NCI-H526 (cell line): ENCODE measurements at places on chromosomes 5 and 9.

DNA sequence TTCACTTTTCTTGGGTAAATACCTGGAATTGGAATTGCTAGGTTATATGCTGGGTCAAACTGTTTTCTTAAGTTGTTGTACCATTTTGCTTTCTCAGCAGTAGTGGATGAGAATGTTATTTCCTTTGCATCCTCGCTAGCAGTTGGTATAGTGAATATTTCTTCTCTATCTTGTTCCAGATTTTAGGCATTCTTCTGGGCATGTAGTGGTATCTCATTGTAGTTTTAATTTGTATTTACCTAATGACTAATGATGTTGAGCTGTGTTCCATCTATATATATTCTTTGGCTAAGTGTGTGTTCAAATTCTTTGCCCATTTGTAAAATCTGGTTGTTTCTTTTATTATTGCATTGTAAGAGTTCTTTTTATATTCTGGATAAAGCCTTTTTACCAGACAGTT lies 333.3 kb downstream of the MAT2B start:
- no peak for DNase-seq

DNA sequence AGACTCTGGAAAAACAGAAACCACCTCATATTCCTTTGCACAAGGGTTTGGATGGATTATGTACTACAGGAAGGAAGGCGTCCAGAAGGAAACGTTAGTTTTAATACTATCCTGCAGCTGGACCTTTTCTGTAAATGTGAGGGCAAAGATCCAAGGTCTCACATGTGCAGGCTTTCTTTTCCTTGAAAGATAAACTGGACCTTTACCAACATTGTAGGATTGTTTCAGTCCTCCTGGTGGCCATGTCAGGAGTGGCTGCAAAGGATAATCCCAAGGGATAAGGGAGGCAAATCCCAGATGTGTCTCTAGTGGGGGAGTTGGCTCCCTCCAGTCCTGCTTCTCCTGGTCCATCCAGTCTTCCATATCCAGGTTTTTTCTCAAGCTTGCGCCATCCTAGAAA lies 397.5 kb downstream of the HTR1A start:
- no peak for DNase-seq

GRCh38 chr9:121445986-121446385 lies 53.7 kb downstream of the GGTA1 start:
- peak; percentile 16 for DNase-seq

- peak; percentile 41 for DNase-seq
Measured at GRCh38 chr9:85142968-85143367, 473.4 kb downstream of the NTRK2 start.

GRCh38 chr9:86354818-86355309 lies 654 bp upstream of the TUT7 start:
- no peak for DNase-seq

DNA sequence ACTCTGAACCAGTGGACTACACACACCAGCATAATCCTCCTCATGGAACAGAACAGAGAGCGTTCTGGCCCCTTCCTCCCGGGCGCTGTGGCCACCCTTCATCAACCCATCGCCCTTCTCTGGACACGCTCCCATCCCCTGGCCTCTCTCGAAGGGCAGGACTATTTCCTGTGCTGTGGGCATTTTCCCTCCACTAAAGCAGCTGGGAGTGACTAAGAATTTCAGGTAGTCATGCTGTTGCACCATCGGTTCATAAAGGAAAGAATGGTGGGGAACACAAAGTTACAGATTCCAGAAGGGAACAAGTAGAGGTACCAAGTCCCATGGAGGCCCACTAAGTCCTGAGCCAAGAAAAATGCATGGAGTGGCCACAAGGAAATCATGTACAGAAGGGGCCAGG lies 68.6 kb downstream of the EPB41L4B start:
- DNase-seq, result no peak

- DNase-seq, result no peak
Measured at GRCh38 chr5:168820874-168821273, 241.7 kb upstream of the PANK3 start.

GRCh38 chr9:2228132-2228531 lies 213.0 kb downstream of the SMARCA2 start:
- DNase-seq, result peak; percentile 14

GRCh38 chr5:57338068-57338867 lies 144.3 kb downstream of the ACTBL2 start:
- peak; percentile 23 for DNase-seq

GRCh38 chr9:31745886-31746285 lies 638.6 kb upstream of the ACO1 start:
- no peak for DNase-seq

- DNase-seq, result no peak
Measured at GRCh38 chr5:76874088-76874581, 24.3 kb downstream of the S100Z start.

GRCh38 chr9:121956808-121957207 lies 136.3 kb downstream of the TTLL11 start:
- no peak for DNase-seq

DNA sequence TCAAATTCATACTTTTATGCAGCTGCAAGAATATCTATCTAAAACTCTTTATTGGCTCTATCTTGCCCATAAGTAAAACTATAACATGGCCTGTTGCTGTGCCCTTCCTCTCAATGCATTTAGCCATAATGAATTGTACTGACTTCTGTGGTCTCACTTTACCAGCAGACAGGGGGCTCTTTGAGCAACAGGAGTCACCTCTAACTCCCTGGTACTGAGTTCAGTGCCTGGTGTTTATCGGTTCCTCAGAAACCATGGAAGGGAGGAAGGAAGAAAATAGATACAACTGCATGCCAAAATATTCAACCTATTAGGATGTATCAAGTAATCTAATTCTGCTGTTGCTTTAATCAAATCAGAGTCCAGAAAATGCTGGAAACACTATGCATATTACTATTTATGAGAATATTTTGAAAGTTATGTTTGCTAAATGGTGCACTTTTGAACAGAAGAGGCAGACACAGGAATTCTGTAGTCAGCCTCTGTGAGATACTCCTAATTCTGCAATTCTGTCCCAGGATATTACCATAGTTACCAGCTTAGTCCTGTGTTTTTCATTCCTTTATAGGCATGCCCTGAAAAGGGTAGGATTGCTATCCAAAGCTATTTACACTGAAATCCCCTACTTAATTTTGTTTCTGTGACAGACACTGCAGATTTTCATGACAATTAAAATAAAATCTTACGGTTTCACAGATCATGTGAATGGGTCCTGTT lies 89.8 kb downstream of the CD180 start:
- no peak for DNase-seq
